ENCODE measurements at places on chromosomes 6 and 20. TPM values are rescaled to one million over a fixed set of nuclear protein-coding genes. Genes with fewer than 3 reads are reported as not detected.

DNA sequence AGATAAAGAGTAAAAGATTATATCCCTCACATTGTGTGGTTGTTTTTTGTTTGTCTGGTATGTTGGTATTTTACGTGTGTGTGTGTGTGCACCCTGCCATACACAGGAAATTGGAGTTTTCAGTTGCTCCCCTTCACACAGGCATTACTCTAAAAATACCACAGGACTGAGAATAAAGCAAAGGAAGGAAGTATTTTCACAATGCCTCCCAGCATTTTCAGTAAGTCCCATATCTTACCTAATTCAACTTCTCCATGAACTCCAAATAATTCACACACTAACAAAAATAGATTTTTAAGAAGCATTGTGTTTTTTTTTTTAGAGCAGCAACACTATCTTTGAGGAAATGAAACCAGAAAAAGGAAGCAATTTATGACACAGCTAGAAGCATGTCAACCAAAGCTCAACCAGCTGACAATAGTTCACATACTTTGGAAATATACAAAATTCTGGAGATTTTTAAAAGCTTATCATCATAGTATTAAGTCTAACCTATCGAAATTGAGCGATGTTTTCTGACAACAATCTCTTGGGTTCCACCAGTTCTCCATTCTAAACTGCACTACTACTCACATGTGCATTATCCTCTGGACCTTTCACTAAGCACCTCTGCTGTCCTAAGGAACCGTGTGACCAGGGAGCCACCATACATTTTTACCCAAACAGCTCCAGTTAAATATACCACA lies 2.1 kb downstream of the UBE2J1 start:
- peaks cover 7% of the 10 kb centered on the region for H3K4me1 ChIP-seq
- H3K4me3 ChIP-seq: no peak overlapping the region
- DNase-seq: no peak
- no peaks in the 10 kb centered on the region for H3K27me3 ChIP-seq
- no peaks in the 10 kb centered on the region for H3K36me3 ChIP-seq
- no peak overlapping the region for H3K27ac ChIP-seq

GRCh38 chr20:32007787-32008616 lies 2.2 kb upstream of the CCM2L start:
- H3K36me3 ChIP-seq: no peaks in the 10 kb centered on the region
- H3K4me1 ChIP-seq: peaks cover 11% of the 10 kb centered on the region
- peak overlapping the region; percentile 5 for H3K27ac ChIP-seq
- H3K4me3 ChIP-seq: no peak overlapping the region
- peaks cover 8% of the 10 kb centered on the region for H3K27me3 ChIP-seq

HLA-DMB gene
- not detected for total RNA-seq

DNA sequence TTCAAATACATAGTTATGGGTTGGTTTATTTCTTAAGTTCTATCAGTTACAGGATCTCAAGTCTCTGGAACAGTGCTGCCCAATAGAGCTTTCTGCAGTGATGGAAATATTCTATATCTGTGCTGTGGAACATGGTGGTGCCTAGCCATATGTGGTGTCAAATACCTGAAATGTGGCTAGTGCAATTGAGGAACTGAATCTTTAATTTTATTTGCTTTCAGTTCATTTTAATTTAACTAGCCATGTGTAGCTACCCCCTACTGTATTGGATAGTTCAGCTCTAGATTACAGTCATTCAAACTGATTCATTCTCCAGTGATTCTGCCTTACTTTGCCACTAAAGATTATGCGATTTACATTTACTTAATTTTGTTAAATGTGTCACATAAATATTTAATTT lies 503.2 kb downstream of the CDKAL1 start:
- no peaks in the 10 kb centered on the region for H3K36me3 ChIP-seq
- H3K4me3 ChIP-seq: no peak overlapping the region
- no peaks in the 10 kb centered on the region for H3K4me1 ChIP-seq
- no peak overlapping the region for H3K27ac ChIP-seq

DNA sequence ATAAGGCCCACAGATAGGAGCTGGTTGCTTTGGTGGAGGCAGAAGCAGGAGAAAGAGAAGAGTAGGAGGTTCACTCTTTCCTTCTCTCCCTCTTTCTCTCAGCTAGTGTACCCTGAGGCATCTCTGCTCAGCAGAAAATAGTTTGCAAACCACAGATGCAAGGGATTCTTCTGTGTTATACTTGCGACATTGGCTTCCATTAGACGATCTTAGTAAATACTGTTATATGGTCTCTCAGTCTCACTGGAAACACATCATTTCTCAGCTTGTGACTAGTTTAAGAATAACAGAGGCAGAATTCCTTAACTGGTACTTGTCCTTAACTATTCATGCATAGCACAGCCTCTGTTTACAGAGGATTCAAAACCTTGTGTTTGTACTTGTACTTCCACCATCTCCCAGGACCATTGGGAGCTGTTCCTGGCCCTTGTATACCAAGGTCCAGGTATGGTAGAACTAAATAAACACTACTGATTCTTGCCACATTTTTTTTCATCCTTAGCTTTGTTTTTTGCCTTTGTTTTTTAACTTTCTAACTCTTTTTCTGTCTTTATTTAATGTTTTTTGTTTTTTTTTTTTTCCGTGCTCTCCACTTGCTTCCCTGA lies 218.2 kb downstream of the OTOR start:
- H3K27me3 ChIP-seq: no peaks in the 10 kb centered on the region
- no peak overlapping the region for H3K4me3 ChIP-seq
- no peak overlapping the region for H3K27ac ChIP-seq
- no peak for DNase-seq

Measured in SJCRH30 (cell line).